ENCODE measurements at places on chromosomes 5 and 9.

- DNase-seq: no peak
Measured at GRCh38 chr9:127170652-127171051, 48.2 kb upstream of the ANGPTL2 start.

DNA sequence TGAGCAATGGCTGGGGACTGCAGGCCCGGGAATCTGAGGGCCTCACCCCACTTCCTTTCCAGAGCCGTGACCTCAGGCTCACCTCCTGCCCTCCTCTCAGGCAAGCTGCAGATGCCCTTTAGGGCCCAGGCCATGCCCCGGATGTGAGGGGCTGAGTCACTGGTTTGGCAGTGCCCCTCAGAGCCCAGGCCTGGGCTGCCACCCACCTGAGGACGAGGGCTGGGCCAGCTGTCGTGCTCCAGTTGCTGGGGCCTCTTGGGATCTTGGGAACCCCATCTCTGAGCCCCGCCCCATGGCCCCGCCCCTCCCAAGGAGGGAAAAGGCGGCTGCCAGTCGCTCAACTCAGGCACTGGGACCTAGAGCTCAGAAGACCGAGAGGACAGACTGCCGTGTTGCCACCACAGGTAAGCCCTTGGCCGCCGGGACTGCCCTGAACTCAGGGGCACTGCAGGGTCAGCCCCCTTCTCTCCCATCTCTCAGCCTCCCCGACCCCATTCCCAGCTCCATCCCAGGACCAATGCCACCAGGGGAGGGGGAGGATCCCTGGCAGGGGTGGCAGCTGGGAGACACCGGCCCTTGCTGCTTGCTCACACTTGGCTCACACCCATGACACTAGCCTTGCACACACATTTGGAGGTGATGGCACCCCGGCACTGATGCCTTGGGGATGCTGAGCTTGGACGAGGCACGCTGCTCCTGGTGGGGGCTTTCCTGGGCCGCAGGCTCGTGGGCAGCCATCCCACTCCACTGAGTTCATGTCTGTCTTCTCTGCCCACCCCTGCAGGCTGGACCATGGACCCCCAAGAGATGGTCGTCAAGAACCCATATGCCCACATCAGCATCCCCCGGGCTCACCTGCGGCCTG is at the start of gene CYSRT1:
TSS of gene CYSRT1 (plus strand) at position 345 of the 865 bp plus-strand sequence. CDS start at position 793, 448 bp downstream.
- DNase-seq: no peak

DNA sequence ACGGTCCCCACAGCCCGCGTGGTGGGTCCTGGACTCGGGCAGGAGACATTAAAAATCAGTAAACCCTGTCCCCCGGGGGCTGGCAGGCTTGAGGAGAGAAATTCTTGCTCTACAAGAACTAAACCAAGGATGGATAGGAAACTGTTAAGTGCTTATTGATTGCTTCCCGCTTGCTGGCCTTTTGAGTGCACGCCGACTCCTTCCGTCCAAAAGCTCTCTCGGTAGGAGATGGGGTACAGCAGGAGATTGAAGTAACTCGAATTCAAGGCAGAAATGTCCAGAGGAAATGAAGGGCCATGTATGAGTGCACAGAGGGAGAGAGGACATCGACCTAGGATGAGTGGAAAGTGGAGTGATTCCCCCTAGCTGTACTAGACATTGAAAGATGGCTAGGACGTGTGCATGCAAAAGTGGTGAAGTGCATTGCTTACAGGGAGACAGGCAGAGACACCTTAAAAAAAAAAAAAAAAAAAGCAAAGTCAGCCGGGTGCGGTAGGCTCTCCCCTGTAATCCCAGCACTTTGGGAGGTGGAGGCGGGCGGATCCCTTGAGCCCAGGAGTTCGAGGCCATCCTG is 923 bp downstream of the RECK start:
- no peak for DNase-seq

DNA sequence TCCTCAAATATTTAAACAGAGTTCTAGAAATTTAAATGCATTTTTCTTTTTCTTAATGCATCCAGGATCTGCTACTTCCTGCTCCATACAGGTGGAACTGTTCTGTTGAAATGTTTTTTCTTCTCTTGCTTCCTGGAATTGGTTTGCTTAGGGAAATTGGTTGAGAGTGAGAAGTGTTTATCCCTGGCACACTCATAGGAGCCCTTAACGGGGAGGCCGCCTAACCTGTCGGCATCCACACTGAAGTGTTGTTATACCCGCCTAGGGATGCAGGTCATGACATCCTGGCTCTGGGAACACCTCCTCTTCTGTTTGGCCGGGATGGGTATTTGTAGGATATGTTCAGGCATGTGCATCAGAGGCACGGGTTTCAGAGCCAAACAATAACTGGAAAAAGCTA is 239.7 kb downstream of the GADD45G start:
- no peak for DNase-seq
